ENCODE measurements at places on chromosomes 12 and 14.

DNA sequence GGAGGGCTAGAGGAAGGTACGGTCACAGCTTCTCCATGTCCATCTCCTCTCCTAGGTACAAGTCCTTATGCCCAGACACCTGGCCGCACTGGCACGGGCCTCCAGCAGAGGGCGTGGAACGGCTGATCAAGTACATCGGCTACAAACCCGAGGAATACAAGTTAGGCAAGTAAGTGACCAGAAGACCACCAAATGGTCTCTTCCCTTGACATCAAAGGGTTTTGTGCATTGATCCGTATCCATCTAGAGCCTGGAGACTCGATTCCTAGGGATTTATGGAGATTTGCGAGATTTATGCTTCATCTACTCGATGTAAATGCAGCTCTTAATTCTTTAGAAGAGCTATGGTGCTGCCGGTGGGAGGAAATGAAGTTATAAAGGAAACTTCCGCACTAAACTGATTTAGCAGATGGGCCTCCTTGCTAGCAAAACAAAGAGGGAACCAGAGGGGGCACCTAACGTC, 44.2 kb downstream of the KCTD10 start:
- peak; percentile 92 for DNase-seq

GRCh38 chr14:47746986-47747385, 71.6 kb upstream of the MDGA2 start:
- no peak for DNase-seq

- peak; percentile 38 for DNase-seq
Observed at GRCh38 chr12:10363914-10364814, 25.7 kb downstream of the KLRK1 start.

- peak; percentile 27 for DNase-seq
Observed at GRCh38 chr12:12305568-12306300, 38.9 kb upstream of the LRP6 start.

GRCh38 chr12:75407683-75408082, 16.8 kb downstream of the GLIPR1L2 start:
- DNase-seq = no peak

DNA sequence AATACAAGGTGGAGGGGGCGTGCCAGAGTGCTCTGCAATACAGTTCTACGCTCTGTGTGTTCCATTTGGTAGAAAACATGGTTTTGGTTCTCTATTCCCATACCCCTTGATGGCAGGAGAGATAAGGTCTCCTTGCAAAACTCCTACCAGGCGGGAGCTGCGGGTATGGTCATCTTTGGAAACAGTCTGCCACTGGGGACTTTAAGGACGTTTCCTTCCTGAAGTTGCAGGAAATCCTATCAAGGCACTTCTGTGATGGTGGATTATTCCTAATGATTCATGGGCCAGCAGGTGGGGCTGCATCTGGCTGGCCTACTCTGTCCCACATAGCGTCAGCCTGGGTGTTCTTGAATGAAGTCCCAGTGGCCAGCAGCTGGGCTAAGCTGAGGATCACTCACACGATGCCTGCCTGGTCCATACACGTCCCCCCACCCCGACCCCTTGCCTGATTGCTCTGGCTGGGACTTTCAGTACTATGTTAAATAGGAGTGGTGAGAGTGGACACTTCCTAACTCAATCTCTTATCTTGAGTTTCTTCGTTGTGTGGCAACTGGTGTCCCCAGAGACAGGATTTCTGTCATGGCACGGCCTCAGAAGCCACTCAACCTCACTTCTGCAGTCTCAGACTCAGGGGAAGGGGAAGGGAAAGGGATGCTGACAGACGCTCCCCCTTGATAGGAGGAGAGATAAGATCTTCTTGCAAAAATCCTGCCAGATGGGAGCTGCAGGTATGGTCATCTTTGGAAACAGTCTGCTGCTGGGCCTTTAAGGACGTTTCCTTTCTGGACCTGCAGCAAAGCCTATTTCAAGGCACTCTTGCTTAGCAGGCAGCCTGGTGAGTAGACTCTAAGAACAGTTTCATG, 61.0 kb upstream of the FKBP4 start:
- no peak for DNase-seq

- peak; percentile 48 for DNase-seq
Observed at GRCh38 chr12:2891240-2892053, 756 bp downstream of the TULP3 start.

GRCh38 chr12:31217356-31218130, 108.4 kb downstream of the SINHCAF start:
- no peak for DNase-seq

DNA sequence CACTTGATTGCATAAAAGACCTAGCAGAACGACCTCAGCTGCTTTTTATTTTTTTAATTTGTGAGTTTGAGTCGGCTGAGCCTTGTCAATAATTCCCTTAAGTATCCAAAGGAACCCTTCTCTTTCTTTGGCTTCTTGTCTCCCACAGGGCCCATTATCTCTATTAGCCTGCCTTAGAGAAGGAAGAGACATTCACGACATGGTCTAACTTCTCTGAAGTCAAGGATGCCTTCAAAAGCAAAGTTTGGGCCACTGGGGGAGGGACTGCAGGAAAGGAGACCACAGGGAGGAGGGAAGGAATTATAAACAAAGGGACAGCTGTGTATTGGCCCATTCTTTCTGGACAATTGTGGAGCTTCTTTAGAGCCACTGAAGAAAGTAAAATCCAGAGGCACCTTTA, 126.4 kb downstream of the BRMS1L start:
- no peak for DNase-seq

DNA sequence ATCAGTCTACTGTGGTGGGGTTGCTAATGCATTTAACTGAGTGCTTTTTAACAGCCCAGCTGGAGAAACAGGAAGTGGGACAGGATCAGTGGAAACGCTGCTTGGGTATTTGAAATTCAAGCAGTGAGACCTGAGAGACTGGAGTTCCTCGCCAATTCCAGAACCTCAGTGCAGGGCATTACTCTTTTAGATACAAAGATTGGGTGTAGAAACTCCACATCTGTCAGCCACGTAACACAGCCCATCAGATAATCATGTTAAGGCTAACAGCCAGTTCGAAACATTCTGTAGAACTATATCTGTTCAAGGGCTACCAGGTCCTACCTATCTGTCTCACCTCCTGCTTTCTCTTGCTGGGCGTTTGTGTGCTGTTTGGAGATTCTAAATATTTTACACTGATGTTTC, 45.5 kb downstream of the RAD52 start:
- no peak for DNase-seq

- DNase-seq = no peak
Observed at GRCh38 chr12:41103614-41104013, 84.5 kb upstream of the PDZRN4 start.

GRCh38 chr12:121060149-121061001, 21.3 kb upstream of the OASL start:
- DNase-seq = peak; percentile 79

DNA sequence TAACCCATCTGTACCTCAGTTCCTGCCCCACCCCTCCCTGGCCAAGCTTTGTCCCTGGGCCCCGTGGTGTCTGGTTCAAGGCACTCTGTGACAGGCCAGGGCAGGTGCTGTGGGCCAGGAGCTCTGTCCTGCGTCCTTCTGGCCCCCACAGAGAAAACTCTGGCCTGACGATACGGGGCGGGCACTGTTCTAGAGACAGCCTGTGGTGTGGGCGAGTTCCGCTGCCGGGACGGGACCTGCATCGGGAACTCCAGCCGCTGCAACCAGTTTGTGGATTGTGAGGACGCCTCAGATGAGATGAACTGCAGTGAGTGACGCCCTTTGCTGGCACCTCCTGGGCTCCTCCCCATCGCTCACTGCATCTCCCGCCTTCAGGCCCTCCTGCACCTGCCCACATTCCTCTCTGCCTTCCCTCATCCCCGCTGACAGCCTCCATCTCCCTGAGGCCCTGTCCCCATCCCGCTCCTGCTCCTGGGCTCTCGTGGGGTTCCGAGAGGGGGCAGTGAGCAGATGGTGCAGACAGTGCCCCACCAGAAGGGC, 22.8 kb upstream of the NXPH4 start:
- no peak for DNase-seq

DNA sequence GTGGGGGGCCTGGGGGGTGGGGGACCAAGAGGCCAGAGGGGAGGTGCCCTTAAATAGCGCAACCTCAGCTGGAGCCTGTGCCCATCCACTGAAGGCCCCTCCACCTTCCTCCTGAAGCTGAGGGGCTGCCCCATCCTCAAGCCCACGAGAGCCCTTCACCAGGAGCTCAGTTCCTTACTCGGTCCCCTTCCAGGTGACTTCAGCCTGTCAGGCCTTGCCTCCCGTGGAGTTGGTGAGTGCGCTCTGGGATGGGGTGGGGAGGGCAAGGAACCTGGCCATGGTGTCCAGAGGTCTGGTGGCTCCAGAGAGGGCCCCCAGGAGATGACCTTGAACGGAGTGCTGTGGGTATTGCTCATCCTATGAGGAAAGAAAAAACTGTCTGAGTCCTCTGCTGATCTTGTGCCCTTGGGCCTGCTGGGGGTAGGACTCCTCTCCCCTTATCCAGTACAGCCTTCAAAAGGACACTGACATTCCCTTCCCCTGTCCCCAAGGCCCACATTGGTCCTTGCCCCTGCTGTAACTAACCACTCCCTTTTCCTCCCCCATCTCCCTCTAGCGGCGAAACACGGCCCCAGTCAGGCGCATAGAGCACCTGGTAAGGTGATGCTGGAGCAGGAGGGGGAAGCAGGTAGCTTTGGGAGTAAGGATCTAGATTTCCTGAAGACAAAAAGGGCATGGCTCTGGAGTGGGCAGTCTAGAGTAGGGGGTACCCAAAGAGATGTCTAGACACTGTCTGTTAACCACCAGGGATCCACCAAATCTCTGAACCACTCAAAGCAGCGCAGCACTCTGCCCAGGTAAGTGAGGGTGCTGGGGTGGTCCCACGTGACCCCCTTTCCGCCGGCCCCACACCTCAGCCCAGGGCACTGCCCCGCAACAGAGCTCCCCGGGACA, 3.6 kb downstream of the TNS2 start:
- peak; percentile 73 for DNase-seq

DNA sequence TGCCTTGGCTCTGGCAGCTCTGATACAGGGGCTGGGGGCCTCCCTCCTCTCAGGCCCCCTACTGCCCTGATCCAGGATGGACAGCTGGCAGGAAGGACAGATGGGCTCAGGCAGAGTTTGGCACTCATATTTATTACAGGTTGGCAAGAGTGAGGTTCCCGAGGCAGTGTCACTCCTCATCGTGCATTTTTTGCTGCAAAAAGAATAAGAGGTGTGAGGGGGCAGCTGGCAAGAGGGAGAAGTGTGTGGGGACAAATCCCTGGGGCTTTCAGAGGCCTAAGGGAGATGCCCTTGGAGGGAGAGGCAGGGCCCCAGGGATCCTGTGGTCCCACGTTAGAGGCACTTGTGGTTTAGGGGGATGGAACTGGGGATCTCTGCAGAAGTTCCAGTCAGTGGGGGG, 5.0 kb downstream of the CMTM5 start:
- no peak for DNase-seq
